ENCODE measurements at places on chromosomes 2 and 18.

DNA sequence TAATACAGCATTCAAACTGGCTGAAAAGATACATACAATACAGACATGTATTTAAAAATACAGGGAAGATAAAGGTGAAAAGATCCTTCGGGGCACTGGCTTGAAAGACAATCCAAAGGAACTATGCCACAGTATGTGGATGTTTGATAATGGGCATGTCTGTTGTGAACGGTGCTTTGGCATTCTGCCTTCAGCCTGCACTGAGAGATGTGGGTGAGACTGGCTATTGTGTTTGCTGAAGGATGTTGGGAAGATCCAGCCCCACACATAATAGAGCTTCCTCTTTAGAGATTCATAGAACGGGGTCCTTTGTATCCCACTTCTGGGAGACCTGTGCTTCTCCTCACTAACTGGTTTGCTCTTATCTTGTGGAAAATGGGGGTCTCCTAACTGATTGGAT is 65.1 kb upstream of the CXCR4 start:
- DNase-seq = no peak

DNA sequence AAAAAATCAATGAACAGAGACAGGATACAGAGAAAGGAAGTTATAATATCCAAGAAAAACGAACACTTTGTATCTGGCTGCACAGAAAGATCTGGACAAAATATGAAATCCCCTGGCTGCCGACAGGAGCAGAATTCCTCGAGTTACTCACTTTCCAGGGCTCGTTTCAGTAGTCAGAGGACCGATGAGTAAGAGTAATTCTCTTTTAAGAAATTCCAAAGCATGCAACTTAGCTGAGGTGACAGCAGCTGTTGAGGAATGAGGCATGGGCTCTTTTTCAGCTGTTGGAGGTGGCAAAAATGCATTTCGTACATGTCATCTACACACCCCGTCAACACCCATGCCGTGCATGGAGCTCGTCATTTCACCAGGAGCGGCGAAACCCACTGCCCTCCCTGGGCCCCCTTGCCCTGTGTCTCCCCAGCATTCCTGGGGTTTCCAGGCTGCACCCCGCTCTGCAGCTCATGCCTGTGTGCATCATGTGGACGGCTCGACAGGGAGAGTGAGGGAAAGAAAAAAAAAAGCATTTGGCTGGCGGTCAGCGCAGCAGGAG is 210.8 kb upstream of the SMIM21 start:
- DNase-seq = no peak

GRCh38 chr18:58525517-58525916 is 103.4 kb downstream of the ALPK2 start:
- DNase-seq = no peak

DNA sequence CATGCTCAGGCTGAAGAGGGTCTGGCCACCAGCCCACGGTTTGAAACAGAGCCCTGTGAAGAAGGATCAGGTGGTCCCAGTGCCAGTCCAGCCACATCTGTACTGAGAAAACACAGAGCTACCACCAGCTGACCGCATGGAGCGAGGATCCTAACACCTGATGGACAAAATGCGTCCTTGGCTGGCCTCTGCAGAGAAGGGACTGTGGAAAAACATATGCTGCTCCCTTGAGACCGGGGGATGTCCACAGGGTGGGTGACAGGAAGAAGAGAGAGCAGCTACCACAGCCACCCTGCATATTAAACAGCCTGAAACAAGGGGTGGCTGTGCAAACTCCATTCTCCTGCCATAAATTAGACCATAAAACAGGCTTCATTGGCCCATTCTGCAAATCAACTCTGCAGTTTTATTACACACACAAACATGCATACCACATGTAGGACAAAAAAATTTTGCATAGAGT is 137.2 kb downstream of the BCL2 start:
- no peak for DNase-seq

DNA sequence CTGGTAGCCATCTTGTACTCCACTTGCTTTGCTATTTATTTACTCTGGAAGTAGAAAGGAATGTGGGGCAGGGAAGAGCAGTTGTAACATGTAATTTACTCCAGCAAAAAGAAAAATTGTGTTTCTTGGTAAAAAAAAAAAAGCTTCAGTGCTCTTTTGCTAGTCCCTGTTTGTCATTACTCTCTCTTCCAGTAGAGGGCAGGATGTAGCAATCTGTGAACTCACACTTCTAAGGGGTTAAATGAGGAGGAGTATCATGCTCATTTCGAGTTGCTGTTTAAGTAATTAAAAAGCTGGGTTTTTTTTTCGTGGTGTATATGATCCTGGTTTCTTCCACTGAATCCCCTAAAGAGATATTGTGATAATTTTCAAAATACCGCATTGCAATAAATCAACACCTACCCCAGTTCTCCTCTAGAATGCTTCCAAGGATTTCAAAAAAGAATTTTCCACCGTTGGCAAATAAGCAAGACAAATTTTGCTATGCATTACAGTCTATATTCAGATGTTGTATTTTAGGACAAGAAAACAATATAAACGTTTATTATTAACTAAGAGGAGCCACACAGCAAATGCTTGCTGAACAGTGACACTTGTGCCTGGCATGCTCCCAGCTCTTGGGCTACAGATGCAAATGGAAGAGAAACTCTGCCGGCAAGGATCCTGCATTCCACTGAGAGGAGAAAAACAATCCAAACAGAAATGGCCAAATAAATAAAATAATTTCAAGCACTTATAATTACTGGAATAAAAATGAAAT is 261.6 kb downstream of the ASXL3 start:
- no peak for DNase-seq

DNA sequence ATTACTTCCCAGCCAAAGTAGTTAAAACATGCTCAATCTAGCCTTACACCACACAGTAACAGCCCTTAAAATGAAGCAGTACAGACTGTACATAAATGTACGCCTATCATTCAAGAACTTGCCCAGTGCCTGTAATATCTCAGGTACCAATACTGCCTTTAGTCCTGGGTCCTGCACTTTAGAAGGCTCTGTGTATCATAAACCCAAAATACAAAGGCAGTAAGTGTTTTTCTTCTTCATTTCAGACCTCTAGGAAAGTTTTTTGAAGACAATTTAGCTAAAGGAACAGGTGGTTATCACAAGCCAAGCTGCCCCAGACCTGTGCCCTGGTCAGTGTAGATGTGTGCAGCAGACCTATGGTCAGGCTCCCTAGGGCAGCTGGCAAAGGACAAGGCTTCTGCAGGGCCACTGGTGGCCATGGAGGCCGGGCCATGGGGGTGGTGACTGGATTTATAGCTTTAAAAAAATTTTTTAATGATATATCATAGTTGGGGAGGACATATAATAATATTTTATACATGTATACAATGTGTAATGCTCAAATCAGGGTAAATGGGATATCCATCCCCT is 18.8 kb downstream of the LPIN2 start:
- DNase-seq = no peak

- no peak for DNase-seq
Observed at GRCh38 chr2:110748489-110748867, 16.1 kb downstream of the ACOXL start.
